Activated CD4-positive, alpha-beta T cell treated with anti-CD3 and anti-CD28 coated beads, Interleukin-2, amount 10 ng/mL, durations not matched to agents 24 days and 14 days (primary cell): ENCODE measurements at places on chromosomes 12 and 14. TPM values are rescaled to one million over a fixed set of nuclear protein-coding genes. Genes with fewer than 3 reads are reported as not detected.
A peak's percentile ranks its signal among the peaks of the same experiment; 100 is the strongest.

ACOT4 gene
- total RNA-seq = 1.3 and 1.4 TPM in 2 replicates

DNA sequence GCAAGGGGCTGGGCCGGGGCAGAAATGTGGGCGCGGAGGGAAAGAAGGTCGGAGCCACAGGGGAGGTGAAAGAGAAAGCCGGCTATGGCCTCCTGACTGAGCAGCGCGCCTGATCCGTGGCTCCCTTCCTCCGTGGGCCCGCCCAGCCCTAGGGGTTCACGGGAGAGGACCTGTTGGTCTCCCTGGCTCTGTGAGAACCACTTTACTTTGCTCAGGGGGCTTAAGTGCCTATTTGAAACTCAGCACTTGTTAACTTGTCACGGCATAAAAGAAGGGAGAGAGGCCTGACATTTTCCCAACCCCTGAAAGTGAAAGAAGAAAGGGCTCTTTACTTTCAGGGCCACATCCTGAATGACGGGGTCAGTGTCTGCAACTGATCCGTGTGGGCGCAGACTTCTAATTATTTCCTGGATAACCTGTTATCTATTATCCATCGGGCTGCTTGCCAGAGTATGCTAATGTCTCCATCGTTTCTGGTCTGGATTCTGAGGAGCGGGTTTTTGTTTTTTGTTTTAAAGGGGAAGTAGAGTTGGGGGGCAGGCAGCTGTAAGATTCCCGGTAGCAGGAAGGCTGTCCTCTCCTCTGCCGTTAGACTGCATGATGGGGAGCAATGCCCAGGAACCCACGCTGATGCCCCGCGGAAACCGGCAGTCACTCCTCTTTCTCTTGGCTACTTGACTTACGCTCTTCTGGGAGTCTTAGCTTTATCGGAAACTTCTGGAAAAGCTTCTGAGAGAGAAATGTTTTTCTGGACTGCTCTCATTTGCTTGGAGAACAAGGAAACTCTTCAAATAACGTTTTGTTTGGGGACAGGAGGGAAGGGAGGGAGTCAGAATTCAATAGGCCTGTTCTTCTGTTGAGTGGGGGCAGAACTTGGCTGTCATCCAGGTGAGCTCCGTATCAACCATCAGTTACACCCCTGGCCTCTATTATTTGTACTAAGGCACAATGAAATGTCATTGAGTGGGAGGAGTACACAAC lies 127.7 kb upstream of the MAX start:
- peak; percentile 85 for DNase-seq

- DNase-seq = no peak
Measured at GRCh38 chr12:68012712-68013111, 23.5 kb downstream of the IFNG-AS1 start.

DNA sequence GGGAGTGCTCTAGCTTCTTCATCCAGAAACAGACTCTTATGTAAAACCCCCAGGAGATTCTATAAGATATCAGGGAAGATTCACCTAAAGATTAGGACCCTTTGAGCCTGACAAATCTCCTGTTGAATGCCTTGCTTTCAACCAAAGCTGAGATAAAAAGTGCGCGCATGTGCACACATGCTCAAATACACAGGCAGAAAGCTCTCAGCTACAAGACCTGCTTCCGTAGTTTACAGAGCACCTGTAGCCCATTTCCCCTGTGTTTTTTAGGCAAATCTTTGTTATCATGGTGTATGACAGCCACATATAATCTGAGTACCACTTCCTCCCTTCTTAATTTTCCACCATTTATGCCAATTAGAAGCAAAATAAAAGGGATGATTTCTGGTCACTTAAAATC lies 866.9 kb downstream of the NRXN3 start:
- no peak for DNase-seq

- no peak for DNase-seq
Measured at GRCh38 chr14:85702191-85702590, 172.2 kb downstream of the FLRT2 start.

DNA sequence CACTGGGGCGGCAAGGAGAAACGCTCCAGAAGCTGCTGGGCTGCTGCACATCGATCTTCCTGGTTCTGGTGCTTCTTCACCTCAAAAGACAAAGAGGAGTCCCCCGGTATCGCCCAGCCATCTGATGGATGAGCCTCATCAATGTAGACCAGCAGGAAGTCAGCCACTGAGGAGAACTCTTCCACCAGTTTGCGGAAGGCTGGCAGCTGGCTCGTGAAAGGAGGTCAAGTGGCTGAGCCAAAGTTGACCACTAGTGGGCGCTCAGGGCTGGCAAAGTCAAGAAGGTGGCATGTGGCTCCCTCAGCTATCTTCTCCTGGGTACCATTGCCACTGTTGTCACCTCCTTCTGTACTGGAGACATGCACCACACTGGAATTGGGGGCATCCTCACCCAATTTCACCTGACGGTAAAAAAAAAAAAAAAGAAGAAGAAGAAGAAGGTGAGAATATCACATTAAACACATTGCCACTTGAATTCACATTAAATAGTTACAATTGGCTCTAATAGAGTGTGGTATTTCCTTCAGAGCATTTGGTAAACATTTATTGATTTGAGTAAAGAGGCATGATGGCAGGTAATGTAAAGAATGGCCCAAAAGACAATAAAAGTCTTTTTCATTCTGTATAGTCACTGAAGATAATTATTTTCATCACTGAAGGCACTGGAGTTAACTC lies 8.3 kb downstream of the DIO2 start:
- peak; percentile 63 for DNase-seq

GRCh38 chr12:51386351-51386750 lies 4.9 kb downstream of the GALNT6 start:
- no peak for DNase-seq

DNA sequence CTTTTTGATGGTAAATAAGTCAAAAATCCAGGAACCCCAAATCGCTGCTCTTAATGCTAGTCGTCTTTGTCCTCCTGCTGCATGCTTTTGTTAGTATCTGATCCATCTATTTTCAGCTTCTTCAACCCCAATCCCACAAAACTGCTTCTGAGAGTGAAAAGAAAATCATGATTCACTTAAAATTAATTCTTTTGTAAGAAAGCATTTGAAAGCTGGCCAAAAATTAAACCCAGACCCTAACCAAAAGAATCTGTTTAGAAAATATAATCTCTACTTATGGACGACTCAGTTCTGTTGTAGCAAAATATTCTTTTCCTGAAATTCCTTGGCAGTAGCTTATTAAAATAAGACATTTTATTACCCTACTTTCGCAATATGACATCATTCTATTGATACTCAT lies 443.6 kb upstream of the SYT1 start:
- DNase-seq = no peak

DNA sequence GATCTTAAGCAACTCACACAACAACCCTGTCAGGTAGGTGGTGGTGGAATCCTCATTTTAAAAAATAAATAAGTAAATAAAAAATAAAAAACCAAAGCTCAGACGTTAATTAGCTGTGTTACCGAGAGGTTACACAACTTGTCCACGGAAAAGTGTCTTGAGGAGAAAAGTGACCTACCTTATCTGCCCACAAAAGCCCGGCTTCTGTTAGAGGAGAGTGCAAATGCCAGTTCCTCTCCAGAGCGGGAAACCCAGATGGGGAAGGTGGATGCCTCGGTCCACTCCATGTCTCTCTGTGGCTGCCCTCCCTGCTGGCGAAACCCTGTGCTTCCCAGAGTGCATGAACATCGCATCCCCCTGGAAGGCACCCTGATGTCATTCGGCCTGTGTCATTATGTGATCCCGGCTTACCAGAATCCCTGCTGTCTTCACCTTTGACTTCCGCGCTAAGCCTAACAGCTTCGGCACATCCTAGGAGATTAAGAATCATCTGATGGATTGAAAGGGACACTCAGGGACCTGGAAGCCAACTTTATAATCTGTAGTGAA lies 6.4 kb downstream of the MLXIP start:
- no peak for DNase-seq

DNA sequence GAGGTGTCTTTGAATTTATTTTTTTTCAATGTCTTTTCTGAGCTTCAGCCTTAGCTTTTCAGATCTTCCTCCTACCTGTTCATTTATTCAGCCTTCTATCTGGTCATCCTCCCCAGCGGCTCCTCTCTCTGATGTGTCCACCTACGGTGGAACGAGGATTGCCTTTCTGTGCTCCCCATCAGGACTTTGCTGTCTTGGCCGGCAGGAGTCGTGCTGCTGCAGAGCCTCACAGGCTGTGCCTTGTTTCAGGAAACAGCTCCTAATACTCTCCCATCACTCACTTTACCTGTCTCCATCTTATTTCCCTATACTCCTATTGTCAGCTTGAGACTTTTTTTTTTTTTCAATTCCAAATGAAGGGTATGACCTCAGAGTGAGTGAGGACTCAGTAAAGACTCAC lies 76.9 kb downstream of the KICS2 start:
- DNase-seq = no peak
